ENCODE measurements at places on chromosomes 6 and 20.

GRCh38 chr20:33281550-33282146 lies 1.4 kb upstream of the BPIFB1 start:
- no peak for DNase-seq

GRCh38 chr6:99119109-99120031 lies 171.6 kb upstream of the FBXL4 start:
- peak; percentile 43 for DNase-seq

- peak; percentile 75 for DNase-seq
Measured at GRCh38 chr6:45432977-45433376, 55.2 kb upstream of the SUPT3H start.

DNA sequence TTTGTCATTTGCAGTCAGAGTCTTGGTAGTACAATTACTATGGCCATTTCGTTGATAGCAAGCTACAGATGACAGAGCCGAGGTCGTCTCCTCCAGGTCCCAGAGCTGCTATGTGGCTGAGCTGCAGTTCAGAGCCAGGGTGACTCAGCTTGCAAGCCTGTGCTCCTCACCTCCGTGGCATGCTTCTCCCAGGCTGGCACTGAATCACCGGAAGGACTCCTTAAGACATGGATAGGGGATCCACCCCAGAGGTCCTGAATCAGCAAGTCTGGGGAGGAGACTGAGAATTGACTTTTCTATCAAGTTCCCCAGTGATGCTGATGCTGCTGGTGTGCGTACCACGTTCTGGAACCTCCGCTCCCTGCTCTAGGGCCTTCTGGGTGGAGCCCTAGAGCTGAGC lies 291.2 kb downstream of the CDH26 start:
- DNase-seq: peak; percentile 96

- DNase-seq: no peak
Measured at GRCh38 chr6:37799263-37799644, 20.3 kb upstream of the ZFAND3 start.

- no peak for DNase-seq
Measured at GRCh38 chr6:106490030-106490429, 129.5 kb downstream of the CRYBG1 start.

DNA sequence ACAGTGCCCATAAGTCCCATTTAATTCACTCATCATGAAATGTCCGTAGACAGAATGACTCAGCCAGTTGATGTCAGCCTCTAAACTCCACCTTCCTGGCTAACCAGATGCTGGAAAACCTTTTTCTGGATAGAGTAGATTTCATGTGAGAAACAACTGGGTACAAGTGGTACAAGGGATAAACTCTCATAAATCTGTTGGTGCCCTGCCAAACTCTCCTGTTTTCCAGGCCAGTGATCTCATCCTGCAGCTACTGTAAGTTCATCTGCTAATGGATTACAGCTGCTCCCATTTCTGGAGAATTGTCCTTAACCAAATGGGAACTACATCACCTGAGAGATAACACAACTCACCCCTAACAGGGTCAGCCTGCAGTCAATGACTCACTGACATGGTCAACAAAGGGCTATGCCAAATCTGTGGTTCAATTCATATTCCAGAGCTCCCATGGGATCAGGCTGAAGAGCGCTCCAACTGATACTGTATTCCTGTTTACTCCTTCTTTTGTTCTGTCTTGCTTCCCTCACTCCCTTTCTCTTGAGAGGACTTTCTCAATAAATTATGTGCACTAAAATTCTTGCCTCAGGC lies 210.1 kb upstream of the HDDC2 start:
- peak; percentile 43 for DNase-seq

DNA sequence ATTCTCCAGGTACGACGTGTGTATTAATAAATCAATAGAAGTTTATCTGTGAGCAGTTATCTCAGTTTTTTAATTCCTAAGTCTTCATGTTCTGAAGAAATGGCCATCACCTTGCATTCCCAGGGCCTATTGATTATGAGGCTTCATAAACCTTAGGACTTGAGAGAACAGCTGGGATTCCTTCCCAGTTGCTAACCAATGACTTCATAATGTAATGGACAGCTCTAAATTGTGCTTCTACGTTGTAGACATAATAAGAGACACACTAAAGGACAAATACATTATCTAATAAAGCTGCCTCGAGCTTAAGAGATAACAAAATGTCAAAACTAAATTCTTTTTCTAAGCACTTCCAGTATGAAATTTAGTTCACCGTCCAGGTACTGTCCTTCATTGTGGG lies 30.6 kb downstream of the TSHZ2 start:
- no peak for DNase-seq

DNA sequence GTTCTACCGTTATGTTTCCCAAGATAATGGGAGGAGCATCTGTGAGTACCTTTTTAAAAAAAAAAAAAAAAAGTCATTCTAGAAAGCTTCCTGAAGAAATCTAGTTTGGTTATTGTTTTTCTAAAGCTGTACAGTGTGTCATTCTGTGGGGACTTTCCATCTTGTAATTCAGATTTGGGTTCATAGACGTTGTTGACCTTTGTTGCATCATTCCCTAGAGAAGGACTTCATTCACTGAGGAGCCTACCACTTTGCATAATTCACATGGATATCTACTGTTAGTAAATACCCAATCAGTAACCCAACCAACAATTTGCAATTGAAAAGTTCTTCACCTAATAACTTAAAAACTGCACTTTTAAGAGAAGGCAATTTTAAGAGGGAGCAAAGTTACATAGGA lies 60.1 kb downstream of the RPP40 start:
- DNase-seq: no peak

DNA sequence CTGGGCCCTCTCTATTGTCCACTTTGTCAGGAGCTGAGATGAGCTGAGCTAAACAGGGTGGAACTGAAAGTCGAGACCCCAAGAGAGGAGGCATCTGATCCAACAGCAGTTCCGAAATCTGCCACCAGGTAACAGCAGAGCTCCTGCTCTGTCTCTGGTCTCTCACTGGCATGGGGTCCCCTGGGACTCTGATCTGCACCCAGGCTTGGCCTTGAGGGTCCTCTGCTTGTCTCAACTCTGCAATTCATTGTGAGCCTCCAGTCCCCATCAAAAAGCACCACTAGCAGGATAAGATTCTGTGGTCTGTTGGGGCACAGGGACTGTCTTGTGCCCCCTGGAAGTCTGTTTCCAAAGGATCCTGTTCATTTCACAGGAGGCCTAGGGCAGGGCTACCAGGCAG lies 62.5 kb upstream of the TOP1 start:
- no peak for DNase-seq

GRCh38 chr20:23161968-23162696 lies 76.0 kb upstream of the CD93 start:
- DNase-seq: peak; percentile 65

- DNase-seq: no peak
Measured at GRCh38 chr6:138194287-138194686, 24.0 kb downstream of the PBOV1 start.

DNA sequence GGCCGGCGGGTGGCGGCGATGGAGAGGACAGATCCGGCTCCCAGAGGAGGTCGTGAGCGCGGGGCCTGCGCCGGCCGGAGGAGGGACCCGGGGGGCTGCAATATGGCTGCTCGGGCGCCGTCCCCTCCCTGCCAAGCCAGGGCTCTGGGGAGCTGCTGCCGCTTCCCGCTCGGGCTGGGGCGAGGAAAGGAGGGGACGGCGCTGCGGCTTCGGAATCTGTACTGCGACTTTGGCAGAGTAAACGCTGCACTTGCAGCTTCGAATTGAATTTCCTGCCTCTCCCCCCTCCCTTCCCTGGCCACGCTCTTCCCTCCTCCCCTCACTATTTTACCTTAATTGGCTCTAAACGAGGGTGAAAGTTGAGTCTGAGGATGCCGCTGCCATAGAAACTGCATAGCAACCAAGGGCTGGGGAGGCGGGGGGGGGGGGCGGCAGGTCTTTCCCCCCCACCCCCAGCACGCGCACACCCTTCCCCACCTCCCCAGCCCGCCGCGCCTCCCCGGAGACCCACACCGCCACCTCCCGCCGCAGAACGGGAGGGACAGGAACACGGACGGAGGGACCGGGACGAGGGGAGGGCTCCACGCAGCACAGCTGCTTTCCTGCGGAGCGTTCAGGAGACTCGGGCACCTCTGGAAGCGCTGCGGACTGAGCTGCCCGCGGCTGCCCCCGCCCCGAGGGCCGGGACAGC lies 93.9 kb downstream of the RNASET2 start:
- DNase-seq: no peak

GRCh38 chr6:153941768-153942167 lies 97.3 kb upstream of the OPRM1 start:
- no peak for DNase-seq

DNA sequence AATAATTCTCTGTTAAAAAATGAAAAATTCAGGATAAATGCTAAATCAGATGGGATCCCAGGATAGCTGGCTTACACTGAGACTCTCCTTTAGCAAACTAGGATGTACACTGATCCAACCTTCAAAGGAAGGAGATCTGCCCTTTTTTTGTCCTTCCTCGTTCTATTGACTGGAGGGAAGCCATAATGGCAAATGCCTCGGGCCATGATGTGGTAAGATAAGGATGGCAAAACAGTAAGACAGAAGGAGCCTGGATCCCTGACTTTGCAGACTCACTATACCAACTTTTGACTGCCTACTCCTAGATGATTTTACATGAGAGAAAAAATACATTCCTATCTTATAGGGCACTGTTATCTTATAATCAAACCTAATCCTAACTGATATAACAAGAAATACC lies 156.9 kb upstream of the BEND3 start:
- no peak for DNase-seq

- DNase-seq: no peak
Measured at GRCh38 chr20:17759449-17759848, 59.7 kb downstream of the BANF2 start.

DNA sequence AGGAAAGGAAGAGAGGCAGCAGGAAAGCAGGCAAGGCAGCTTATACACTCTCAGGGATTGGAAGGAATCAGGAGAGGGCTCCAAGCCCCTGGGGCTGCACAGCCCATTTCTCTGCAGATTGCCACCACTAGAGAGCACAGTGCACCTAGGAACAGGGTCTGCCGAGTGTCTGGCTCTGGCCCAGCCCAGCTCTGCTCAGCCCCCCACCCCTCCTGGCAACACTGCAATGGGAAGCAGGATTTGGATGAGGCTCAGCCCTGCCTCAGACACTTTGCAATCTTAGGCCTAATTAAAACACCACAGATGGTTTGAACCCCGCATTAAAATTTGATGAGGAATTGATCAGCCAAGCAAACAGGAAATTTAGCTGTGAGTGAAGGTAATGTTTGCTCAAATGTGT lies 252.7 kb downstream of the DHX35 start:
- no peak for DNase-seq

DNA sequence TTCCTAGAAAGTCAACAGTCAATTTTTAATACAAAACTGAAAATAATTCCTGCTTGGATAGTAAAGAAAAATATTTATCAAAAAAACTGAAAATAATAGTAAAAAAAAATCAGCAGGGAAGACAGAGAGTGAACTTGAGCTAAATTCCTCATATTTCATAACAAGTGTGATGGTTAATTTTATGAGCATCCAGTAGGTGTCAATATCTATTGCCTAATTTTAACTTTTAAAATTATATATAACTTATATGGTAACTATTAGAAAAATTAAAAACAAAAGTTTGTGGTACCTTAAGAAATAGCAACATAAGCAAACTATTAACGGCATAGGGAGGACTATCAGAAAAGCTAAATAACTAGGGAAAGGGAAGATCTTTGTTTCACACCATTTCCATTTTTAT lies 2.1 kb downstream of the EPM2A start:
- no peak for DNase-seq

GRCh38 chr20:24977336-24977735 lies 15.2 kb downstream of the APMAP start:
- DNase-seq: no peak

DNA sequence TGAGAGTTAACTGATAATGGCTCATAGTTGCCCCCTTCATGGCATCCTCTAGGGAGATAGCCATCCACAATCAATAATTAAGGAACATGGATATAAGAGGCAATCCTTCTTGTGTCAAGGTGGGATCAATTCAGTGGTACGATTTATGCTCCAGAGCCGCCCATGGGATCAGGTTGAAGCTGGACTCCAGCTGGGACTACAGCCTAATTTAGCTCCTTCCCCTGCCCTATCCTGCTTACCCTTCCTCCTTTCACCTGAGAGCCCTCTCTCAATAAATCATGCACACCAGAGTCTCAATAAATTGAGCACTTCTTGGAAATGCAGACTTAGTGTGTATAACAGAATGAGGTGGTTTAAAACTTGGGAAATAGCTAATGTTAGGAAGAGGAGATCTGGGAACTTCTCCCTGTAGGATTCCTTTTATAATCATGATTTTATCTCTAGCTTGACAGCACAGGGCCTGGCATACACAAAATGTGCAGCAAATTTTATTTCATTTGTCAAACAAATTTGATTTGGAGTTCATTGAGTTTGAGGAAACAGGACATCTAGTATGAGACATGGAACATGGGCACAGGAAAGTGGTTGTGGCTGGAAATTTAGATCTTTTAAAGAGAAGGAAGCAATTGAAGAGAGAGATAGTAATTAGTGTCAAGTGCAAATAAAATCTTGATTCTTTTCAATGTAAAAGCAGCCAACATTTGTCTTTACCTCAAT lies 28.6 kb upstream of the OGFRL1 start:
- DNase-seq: no peak

DNA sequence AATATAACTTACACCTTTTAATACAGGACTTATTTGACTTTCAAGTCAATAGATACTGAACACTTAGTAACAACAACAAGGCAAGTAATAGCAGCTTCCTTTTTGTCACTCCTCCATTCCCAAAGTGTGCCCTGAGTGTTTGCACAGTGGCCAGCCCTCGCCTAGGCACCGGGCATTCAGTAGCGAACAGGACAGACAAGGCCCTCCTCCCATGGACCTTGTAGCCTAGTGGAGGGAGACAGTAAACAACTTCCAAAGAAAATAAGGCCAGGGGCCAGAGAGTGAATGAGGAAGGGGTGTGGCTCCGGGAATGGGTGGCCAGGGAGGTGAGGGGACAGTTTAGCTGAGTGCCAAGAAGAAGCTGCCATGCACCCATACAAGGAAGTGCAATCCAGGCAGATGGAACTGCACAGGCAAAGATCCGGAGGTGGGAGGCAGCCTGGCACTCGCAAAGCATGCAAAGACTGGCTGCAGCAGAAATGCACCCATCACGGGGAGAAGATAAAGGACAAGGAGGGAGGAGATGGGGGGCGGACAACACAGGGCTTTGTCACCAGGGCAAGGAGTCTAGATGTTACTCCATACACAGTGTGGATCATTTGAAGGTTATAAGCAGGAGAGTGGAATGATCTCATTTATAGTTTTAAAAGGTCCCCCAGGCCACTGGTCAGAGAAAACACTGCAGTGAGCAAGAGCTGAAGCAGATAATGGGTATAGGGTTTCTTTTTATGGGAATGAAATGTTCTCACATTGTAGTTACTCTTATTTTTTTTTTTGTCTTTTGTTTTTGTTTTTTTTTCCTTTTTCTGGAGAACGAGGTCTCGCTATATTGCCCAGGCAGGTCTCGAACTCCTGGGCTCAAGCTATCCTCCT lies 32.2 kb downstream of the ATP9A start:
- no peak for DNase-seq
